CD4-positive, CD25-positive, alpha-beta regulatory T cell (primary cell): ENCODE measurements at places on chromosomes 16 and 17.

DNA sequence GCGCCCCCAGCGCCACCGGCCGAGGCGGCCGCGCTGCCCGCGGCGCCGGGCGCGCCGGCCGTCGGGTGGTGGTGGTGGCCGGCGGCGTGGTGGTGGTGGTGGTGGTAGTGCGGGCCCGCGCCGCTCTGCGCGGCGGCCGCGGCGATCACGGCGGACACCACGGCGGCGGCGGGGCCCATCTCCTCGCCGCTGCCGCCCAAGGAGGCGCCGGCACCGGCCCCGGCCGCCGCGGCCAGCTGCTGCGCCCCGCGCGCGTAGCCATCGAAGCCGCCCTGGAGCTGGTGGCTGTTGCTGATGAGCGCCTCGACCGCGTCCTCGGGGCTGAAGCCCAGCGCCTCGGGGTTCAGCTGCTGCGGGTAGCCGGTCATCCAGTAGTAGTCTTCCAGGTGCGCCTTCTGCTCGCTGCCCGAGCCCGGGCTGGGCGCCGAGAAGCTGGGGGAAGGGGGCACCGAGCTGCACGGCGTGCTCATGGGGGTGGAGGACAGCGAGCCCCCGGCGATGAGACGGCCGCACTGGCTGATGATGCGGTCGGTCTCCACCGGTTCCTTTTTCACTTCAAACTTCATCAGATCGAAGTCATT, 1.2 kb downstream of the MAF start:
- H3K27ac ChIP-seq = peak overlapping the region; percentile 65
- no peaks in the 10 kb centered on the region for H3K27me3 ChIP-seq
- DNase-seq = peak; percentile 24
- H3K36me3 ChIP-seq = no peaks in the 10 kb centered on the region

GRCh38 chr16:75861311-75862097, 135.2 kb upstream of the CPHXL start:
- H3K4me1 ChIP-seq = no peaks in the 10 kb centered on the region
- no peaks in the 10 kb centered on the region for H3K27me3 ChIP-seq
- H3K27ac ChIP-seq = no peak overlapping the region
- no peaks in the 10 kb centered on the region for H3K36me3 ChIP-seq
- DNase-seq = no peak
- no peak overlapping the region for H3K4me3 ChIP-seq

DNA sequence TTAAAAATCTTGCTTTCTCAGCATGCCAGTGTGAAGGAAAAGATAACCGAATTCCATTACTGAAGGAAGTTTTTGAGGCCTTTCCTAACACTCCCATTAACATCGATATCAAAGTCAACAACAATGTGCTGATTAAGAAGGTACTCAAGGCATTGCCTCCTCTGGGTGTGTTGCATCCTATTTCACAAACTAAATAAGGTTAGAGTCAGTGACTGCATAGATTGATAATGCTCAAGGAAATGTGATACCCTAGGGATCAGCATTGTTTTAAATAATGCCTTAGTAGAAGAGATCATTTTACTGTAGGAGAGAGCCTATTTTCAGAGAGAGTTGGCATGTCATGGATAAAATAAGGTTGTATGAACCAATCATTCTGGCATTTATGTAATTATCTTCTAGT, 36.8 kb downstream of the GDPD1 start:
- no peaks in the 10 kb centered on the region for H3K4me1 ChIP-seq
- no peak overlapping the region for H3K27ac ChIP-seq
- DNase-seq = no peak
- no peaks in the 10 kb centered on the region for H3K27me3 ChIP-seq

GRCh38 chr17:21676281-21677111, 15.8 kb upstream of the KCNJ18 start:
- DNase-seq = no peak
- H3K4me1 ChIP-seq = no peaks in the 10 kb centered on the region
- H3K27ac ChIP-seq = no peak overlapping the region
- H3K4me3 ChIP-seq = no peak overlapping the region

DNA sequence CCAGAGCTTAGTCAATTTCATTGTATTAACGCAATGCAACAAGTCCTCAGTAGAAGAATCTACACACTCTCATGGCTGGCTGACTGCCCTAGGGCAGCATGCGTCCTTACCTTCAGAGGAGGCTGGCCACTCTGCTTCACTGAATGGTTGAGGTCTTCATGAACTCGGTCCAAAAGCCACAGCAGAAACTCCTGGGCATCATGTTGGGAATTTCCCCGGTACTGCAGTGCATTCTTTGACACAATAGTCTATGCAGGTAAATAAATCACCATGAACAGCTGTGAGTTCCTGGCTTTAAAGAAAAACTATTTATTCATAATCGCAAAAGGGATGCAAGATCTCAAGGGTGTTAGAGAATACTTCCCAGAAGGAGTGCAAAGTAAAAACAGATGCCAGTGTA, 41.3 kb downstream of the USP31 start:
- H3K4me1 ChIP-seq = no peaks in the 10 kb centered on the region
- no peak for DNase-seq
- H3K36me3 ChIP-seq = peaks cover 2% of the 10 kb centered on the region
- no peak overlapping the region for H3K27ac ChIP-seq
- H3K27me3 ChIP-seq = no peaks in the 10 kb centered on the region

GRCh38 chr17:45332989-45333701, 16.3 kb upstream of the MAP3K14 start:
- no peak overlapping the region for H3K4me3 ChIP-seq
- no peaks in the 10 kb centered on the region for H3K4me1 ChIP-seq
- no peaks in the 10 kb centered on the region for H3K36me3 ChIP-seq
- DNase-seq = no peak
- H3K27ac ChIP-seq = no peak overlapping the region

- H3K27ac ChIP-seq = no peak overlapping the region
- H3K36me3 ChIP-seq = no peaks in the 10 kb centered on the region
- no peaks in the 10 kb centered on the region for H3K4me1 ChIP-seq
- H3K27me3 ChIP-seq = no peaks in the 10 kb centered on the region
Observed at GRCh38 chr17:12773153-12773552, 16.1 kb upstream of the ARHGAP44 start.

DNA sequence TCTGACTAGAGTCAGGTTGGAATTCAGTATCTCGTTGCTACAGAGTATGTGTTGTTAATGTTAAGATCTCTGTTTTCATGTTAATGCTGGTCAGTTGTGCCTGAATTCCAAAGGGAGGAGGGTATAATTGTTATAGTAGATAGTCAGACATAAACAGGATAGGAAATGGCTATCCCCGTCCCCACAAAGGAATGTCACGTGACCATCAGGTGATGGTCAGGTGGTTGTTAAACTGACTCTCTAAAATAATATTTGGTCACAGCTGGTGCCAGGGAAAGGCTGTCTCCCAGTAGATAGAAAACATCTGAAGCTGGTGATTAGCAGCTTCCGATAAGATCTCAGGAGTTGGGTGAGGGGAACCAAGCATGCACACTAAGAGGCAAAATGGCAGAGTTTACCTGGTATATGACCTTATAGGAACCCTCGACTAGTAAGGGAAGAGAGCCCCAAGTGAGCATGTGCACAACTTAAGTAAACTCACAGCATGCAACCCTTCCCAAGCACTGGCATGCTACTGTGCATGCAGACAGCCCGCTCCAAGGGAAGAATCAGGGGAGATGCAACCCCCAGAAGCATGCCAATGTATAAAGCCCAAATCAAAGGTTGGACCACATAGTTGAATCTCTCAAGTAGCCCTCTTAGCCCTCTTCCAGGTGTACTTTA, 27.4 kb upstream of the SLC6A2 start:
- no peaks in the 10 kb centered on the region for H3K36me3 ChIP-seq
- H3K27me3 ChIP-seq = no peaks in the 10 kb centered on the region
- no peak for DNase-seq
- H3K4me1 ChIP-seq = no peaks in the 10 kb centered on the region
- no peak overlapping the region for H3K4me3 ChIP-seq
- H3K27ac ChIP-seq = no peak overlapping the region

GRCh38 chr16:28289048-28289447, 3.3 kb upstream of the SBK1 start:
- H3K36me3 ChIP-seq = no peaks in the 10 kb centered on the region
- no peaks in the 10 kb centered on the region for H3K27me3 ChIP-seq
- no peak overlapping the region for H3K4me3 ChIP-seq
- DNase-seq = no peak
- H3K27ac ChIP-seq = no peak overlapping the region

GRCh38 chr17:64739316-64740058, 77.4 kb upstream of the SMURF2 start:
- H3K27ac ChIP-seq = no peak overlapping the region
- H3K4me3 ChIP-seq = no peak overlapping the region
- H3K4me1 ChIP-seq = no peaks in the 10 kb centered on the region
- no peak for DNase-seq

- H3K36me3 ChIP-seq = peaks cover 16% of the 10 kb centered on the region
- no peak overlapping the region for H3K27ac ChIP-seq
- no peak overlapping the region for H3K4me3 ChIP-seq
- H3K27me3 ChIP-seq = no peaks in the 10 kb centered on the region
- peaks cover 26% of the 10 kb centered on the region for H3K4me1 ChIP-seq
Observed at GRCh38 chr16:70740174-70740913, 54.5 kb upstream of the MTSS2 start.

DNA sequence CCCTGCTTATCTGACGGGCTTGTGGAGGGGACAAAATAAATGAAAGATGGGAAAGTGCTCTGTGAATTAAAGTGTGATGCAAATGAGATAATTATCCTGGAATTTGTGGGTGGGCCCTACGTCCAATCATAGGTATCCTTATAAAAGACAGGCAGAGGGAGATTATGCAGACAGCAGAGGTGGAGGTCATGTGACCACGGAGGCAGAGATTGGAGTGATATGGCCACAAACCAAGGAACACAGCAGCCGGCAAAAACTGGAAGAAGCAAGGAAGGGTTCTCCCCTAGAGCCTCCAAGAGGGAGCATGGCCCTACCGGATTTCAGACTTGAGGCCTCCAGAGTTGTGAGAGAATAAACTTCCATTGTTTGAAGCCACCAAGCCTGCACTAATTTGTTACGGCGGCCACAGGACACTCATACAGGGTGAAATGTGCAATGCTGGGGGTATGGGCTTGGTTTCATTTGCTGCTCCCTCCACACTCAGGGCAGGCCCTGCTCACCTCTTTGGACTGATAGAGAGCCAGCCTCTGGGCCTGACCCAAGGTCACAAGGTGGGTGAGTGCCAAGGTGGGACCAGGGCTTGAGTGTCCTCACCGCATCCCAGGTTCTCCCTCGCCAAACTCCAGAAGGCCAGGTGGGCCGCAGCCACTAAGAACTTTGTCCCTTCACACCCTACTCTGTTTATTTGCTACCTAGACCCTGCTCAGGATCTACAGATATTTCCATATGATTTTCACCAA, 149.6 kb upstream of the TNRC6C start:
- H3K27ac ChIP-seq = no peak overlapping the region
- H3K4me3 ChIP-seq = no peak overlapping the region

DNA sequence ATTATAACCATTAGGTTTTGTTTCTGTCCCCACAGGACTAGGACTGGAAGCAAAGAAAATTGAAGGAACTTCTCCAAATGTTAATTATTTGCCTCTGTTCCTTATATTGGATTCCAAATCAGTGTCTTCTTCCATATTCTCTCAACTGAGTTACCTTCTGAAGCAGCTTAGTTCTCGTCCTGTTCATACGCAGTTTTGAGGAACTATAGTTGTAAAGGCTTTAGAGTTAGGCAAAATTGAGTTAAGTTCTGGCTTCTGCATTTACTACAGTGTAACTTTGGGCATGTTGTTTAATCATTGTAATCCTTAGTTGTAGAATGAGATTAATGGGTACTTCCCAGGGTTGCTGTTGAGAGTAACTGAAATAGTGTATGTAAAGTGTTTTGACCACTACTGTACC, 11.2 kb downstream of the CBFB start:
- H3K4me3 ChIP-seq = no peak overlapping the region
- no peaks in the 10 kb centered on the region for H3K27me3 ChIP-seq
- H3K4me1 ChIP-seq = peaks cover 13% of the 10 kb centered on the region
- no peak for DNase-seq

DNA sequence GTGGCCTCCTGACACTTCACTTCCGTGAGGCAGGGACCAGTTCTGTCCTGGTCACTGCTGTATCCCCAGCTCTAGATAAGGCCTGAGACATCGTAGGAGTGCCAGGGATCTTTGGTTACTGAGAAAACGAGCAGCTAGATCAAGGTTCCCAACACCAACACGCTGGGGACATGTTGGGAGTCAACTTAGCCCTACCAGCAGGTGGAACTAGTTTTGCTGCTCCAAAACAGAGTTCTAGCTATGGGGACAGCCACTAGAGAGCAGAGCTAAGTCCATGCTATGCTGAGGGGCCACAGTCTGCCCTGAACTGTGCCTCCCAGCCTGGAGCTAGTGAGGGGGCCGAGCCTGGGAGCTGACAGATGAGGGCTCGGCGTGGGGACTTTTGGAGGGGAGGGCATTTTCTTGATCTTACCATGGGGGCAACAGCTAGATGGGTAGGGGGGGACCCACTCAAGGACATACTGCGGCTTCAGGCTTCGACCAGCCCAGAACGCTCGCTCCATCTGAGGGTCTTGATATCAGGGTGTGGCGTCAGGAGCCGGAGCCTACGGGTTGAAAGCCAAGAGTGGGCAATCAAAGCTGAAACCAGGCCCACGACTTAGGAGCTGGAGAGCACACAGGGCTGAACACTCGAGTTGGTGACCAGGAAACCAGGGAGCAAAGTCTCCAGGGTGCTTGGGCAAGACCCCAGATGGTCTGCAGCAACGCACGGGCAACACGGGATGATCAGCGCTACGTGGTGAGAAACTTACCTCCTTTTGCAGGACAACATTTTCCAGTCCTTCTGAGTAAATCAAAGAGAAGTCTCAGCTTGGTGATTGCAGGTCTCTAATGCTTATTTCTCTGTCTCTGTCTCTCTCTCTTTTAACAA, 13.4 kb downstream of the SNX20 start:
- no peaks in the 10 kb centered on the region for H3K27me3 ChIP-seq
- peaks cover 47% of the 10 kb centered on the region for H3K36me3 ChIP-seq
- DNase-seq = peak; percentile 44
- H3K27ac ChIP-seq = peak overlapping the region; percentile 60
- peaks cover 30% of the 10 kb centered on the region for H3K4me1 ChIP-seq

GRCh38 chr17:46717999-46718398, 100.5 kb downstream of the WNT3 start:
- H3K36me3 ChIP-seq = peaks cover 33% of the 10 kb centered on the region
- H3K4me1 ChIP-seq = no peaks in the 10 kb centered on the region
- no peaks in the 10 kb centered on the region for H3K27me3 ChIP-seq
- H3K27ac ChIP-seq = no peak overlapping the region
- no peak for DNase-seq

DNA sequence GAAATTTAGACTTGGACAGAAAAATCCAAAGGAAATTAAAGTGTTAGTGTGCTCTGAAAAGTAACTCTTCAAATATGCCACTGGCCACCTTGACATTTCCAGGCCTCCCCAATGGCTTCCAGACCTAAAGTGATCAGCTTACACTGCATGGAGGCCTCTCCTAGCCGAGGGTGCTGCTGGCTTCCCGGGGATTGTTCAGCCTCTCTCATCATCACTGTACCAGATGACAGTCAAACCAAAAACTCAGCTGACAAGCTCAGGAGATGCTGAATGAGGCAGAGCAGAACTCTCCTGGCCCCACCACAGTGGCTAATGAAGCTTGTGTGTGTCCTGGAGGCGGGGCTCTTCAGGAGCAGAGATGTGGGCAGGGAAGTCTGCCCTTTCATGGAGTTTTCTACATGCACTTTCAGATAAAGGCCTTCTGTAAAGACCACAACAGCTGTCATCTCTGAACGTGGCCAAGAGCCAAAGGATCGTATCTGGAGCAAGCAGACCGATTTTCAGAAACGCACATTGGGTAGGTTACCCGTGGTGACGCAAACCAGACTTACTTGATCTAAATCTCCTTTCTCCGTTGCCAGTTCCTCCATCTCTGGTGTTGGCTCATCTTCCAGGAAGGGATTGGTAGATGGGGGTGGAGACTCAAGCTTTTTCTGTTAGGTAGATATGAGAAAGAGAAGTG, 113.3 kb downstream of the VPS53 start:
- no peak for DNase-seq
- H3K27me3 ChIP-seq = no peaks in the 10 kb centered on the region
- no peak overlapping the region for H3K4me3 ChIP-seq
- no peaks in the 10 kb centered on the region for H3K4me1 ChIP-seq
- no peak overlapping the region for H3K27ac ChIP-seq
- H3K36me3 ChIP-seq = peaks cover 32% of the 10 kb centered on the region
